Fibroblast of skin of right biceps (primary cell): ENCODE measurements at places on chromosomes 6 and 20.
A peak's percentile ranks its signal among the peaks of the same experiment; 100 is the strongest.

DNA sequence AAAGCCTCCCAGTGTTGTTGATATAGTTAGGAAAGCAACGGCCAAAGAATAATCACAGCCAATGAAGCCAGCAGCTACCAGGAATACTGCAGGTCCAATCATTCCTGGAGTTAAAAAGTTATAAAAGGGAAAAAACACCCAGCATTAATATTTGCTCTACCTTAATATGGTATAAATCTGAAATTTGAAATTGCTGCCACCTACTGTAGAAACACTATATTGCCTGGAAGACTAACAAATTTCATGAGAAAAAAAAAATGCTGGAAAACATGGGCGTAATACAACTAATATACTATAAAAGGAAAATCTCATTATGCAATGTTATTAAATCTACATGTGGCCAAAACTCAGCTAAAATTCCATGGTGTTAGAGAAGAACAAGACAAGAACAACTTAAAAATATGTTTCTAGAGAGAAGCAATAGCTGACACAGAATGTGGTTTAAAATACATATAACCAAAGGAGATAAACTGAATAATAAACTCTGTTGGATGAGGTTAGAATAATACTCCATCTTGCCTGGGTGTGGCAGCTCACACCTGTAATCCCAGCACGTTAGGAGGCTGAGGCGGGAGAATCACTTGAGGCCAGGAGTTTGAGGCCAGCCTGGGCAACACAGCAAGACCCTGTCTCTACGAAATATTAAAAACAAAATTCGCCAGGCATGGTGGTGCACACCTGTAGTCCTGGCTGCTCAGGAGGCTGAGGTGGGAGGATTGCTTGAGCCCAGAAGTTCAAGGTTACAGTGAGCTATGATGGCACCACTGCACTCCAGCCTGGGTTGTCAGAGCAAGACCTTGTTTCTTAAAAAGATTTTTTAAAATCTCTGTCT is 43.1 kb downstream of the SLC17A5 start:
- peak; percentile 47 for DNase-seq

DNA sequence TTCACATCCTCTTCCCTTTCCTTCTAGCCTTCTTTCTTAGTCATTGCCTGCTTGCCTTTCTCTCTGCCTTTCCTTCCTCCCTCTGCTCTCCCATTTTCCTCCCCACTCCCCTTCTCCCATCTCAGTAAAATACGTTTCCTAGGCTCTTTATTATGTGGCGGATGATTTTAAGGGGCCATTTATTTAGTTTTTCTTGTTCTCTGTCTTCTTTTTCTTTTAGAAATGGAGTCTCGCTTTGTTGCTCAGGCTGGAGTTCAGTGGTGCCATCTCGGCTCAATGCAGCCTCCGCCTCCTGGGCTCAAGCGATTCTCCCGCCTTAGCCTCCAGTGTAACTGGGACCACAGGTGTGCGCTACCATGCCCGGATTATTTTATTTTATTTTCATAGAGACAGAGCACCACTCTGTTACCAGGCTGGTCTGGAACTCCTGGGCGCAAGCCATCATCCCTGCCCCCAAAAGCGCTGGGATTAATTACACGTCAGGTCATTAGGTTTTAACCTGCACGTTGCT is 1.5 kb downstream of the MTHFD1L start:
- no peak for DNase-seq

DNA sequence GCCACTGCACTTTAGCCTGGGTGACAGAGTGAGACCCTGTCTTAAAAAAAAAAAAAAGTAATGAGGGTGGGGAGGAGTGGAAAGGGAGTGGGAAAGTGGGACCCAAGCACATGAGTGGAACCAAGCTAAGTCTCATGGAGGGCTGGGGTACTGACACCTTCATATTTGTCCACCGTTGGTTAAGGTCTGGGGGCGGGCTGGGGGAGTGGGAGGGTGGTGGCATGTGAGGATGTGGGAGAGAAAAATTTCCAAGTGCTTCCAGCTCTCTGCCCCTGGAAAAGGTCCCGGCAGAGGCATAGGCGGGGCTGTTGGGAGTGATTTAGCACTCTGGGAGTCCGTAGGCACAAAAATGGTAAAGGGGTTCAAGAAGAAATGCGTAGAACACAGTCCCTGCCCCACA is 6.1 kb downstream of the PSORS1C2 start:
- DNase-seq: no peak

DNA sequence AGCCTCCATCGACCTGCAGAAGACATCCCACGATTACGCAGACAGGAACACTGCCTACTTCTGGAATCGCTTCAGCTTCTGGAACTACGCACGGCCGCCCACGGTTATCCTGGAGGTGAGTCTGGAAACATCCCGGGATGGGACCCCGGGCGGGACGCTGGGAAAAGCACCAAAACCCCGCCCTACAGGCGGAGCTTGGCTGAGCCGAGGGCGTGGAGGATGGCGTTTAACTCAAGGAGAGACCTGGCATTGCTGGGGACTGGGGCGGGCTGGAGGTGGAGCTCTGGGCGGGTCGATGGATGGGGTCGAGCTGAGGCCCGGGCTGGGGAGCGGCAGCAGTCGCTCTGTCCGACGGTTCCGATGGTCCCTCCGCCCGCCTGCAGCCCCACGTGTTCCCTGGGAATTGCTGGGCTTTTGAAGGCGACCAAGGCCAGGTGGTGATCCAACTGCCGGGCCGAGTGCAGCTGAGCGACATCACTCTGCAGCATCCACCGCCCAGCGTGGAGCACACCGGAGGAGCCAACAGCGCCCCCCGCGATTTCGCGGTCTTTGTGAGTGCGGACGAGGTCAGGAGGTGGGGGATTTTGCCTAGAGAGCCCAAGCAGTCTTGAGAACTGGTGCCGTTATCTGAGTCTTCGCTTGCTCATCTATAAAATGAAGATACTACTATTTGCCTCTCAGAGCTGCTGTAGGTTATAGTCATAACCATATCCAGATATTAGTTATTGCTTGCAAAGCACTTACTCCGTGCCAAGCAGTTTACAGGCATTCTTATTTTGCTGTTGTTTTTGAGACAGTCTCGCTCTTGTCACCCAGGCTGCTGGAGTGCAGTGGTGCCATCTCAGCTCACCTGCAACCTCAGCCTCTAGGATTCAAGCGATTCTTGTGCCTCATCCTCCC is 3.8 kb downstream of the SPAG4 start:
- peak; percentile 86 for DNase-seq

DNA sequence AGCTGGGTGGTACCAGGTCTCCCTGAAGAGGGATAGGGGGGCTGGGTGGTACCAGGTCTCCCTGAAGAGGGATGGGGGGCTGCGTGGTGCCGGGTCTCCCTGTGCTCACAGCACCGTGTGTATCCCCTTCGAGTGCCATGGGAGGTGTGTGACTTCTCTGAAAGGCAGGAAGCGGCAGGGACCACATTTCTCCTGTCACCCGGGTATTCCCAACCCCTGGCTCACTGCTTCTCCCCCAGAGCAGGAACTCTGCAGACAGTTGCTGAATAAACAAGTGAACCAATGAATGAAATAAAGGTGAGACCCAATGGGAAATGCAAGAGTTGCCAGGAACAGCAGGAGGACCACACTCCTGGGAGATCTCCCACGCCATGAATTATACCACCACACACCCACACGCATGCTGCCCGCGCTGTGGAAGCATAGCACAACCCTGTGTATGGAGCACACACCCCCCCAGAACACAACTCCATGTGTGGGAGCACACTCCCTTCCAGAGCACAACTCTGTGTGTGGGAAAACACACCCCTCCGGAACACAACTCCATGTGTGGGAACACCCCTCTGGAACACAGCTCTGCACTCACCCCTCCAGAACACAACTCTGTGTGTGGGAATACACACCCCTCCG is 50.7 kb downstream of the RNASET2 start:
- DNase-seq: no peak

DNA sequence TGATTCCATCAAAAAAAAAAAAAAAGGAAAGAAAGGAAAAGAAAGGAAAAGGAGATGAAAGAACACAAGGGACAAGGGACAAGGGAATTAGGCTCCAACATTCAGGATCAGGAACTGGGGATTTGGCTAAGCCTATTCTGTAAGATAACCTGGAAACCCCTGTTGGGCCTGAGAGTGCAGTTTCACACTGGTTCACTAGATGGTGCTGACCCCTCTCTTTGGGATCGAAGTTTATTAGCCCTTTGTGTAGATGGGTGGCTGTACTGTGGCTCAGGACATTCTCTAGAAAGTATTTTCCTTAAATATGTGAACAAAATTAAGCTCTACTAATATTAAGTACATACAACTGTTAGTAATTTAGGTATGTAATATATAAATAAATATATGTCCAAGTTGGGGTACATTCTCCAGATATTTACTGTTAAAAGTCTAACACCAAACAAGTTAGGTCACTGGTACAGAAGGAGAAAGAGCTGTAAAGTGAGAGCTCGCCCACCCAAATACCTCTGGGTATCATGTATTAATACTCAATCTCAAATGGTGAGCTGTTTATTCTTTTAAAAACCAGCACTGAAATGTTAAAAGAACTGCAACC is 6.3 kb downstream of the OR2A4 start:
- DNase-seq: peak; percentile 68

- no peak for DNase-seq
Observed at GRCh38 chr6:148430897-148431296, 88.3 kb downstream of the SASH1 start.

DNA sequence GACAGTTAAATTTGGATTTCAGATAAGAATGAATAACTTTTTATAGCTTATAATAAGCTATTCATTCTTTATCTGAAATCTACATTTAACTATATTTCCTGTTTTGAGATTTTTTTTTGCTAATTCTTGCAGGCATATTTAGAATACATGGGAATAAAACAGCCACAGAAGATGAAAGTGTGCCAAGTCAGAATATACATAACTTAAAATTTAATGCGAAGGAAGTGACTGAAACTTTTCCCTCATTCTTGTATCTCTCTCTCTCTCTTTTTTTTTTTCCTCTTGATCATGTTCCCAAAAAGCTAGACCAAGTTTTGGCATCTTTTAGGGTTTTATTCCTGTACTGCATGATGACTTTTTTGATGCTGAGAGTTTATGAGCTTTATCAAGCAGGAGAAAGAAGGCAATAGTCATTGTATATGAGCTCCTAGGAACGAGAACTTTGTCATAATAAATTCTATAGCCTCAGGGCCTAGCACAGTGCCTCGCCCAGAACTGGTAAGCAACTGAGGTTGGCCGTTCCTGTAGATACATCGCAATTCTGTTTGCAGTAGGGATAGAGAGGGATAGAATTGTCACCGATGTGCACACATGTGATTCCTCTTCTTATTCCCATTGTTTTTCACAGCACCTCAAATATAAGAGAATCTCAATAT is 205.2 kb downstream of the MYLK4 start:
- no peak for DNase-seq

- peak; percentile 30 for DNase-seq
Observed at GRCh38 chr6:5704708-5705107, 302.0 kb downstream of the NRN1 start.
